ENCODE measurements at places on chromosomes 12 and 14.

GRCh38 chr14:94772548-94772947, 2.6 kb upstream of the GSC start:
- DNase-seq = no peak

- no peak for DNase-seq
Measured at GRCh38 chr14:88554457-88555286, at the start of gene PTPN21. Gene PTPN21 (minus strand): TSS chr14:88555007. CDS start chr14:88550417, 4,590 bp downstream.

DNA sequence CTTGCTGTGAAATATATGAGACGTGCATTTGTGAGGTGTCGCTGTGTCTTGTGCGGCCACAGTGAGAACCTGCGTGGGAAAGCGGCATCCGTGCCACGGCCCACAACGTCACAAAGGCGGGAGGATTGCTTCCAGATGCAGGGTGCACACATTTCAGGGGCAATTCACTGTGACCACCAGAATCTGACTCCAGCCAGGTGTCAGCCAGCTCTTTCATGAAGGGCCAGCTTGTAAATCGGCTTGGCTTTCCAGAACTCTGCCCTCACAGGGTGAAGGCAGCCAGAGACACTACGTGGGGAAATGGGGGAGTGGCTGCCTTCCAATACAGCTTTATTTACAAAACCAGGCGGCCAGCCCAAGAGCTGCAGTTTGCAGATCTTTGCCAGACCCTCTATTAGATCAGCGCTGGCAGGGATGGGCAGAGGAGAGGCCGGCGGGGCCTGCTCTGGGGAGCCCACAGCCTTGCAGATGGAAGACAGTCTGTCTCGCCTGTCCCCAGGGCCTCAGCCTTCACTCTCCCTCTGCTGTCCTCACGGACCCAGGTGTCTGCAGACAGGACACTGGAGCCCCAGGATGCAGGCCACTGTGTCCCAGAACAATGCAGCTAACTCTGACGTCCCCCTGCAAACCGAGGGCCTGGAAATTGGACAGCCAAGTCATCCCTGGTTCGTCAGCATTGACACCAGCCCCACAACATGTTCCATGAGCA, 53.5 kb downstream of the ADGRD1 start:
- DNase-seq = no peak

DNA sequence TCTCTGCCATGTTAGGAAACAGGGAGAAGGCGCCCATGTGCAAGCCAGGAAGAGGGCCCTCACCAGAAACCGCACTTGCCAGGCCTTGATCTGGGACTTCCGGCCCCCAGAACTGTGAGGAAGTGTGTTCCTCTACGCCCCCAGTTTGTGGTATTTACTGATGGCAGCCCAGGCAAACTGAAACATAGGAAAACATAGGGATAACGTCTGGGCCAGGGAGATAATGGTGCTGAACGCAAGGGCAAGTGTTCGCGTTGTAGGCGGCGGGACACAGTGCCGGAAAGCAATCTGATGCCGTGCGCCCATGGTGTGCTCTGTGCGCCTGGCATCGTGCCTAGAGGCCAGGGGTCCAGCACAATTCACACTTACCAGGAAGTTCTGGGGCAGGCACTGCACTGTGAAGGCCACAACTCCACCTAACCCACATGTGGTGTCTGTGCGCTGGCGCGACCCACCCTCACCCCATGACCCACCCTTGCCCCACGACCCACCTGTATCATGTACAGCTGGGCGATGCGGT, 53.6 kb downstream of the ARL6IP4 start:
- no peak for DNase-seq

- DNase-seq = no peak
Measured at GRCh38 chr12:33547084-33547483, 107.5 kb upstream of the SYT10 start.

DNA sequence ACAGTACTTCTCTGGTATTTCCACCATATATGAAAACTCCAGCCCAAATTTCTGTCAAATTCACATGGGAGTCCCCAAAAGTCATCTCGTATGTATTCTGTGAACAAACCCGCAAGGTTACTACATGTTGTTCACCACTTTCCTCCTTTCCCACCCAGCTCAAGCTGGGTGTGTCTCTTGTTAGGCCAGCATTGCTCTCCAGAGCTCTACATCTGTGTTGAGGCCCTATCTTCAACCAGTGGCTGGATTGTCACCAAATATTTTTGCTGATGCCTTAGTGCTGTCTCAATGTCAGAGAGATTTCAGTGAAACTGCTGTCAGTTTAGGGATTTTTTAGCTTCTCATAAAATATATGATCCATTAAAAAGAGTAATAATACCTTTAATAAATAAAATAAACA, 230.9 kb downstream of the BTG1 start:
- DNase-seq = no peak

- no peak for DNase-seq
Measured at GRCh38 chr14:67503331-67503730, 14.8 kb upstream of the TMEM229B start.

GRCh38 chr14:53183056-53183455, 29.9 kb upstream of the DDHD1 start:
- DNase-seq = no peak

DNA sequence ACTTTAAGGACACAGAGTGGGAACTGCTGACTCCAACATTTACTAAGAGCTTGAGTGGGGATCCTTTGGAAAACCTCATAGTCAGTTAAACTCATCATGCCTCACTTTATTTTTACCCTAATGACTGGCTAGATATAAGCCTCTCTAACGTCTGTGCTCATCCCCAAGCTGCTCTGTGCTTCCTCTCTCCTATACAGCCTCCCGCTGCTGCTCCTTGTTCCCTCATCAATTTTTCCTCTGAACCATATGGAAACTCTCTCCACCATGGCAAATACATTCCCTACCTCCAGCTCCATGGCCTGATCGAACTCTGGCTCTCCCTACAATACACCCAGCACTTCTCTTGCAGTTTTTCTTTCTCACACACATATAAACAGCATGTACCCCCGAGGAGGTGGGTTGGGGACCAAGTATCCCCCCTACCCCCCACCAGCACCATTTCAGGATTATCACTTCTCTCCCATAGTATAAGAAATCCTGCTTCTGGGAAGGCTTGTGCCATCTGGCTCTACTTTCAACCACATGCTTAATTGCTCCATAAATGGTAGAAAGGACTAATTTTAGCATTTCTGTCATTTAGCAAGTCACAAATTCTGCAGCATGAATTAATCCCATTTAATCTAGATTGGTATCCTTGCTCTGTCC, 39.2 kb upstream of the DYRK2 start:
- DNase-seq = no peak

DNA sequence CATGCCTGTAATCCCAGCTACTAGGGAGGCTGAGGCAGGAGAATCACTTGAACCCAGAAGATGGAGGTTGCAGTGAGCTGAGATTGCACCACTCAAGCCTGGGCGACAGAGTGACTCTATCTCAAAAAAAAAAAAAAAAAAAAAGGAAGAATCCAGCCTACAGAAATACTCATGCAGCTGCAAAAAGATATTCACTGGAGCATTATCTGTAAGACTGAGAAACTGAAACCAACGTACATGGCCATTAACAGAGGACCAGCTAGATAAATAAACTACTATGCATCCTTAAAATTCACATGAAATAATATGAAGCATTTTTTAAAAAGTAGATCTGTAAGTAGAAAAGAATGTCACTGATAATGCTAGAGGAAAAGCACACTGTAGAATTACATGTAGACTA, 3.5 kb downstream of the SLC7A7 start:
- no peak for DNase-seq

DNA sequence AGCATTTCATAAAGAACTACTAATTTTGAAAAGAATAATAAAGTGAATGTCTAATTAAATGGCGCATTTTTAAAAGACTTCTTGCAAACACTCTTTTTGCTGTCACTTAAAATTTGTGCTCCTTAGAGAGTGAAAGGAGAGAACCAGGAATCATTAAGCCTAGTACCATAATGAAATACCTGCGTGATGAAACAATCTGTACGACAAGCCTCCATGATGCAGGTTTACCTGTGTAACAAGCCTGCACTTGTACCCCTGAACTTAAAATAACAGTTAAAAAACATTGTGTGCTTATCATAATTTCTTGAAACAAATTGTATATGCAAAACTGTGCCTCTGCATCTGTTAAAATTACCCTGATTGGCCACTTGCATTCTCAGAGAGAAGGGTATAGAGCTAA, 108.1 kb downstream of the MGAT4C start:
- DNase-seq = no peak

DNA sequence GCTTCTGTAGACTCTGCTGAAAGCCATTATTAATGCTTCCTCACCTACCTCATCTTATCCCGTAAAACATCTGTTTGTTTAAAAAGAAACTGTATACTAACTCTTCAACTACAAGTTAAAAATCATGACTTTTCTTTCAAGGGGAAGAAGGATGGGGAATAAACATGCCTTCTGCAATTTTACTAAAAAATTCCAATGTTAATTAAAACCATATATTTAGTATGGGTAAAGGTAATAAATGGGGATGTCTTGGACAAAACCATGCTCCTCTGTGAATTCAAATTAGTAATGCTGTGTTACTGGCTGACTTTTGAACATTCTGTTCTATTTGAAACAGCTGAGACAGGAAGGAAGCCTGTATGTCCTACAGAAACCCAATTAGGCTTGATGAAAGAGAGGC, 311.1 kb upstream of the DIO2 start:
- no peak for DNase-seq

GRCh38 chr14:65833267-65833880, 420.8 kb downstream of the FUT8 start:
- DNase-seq = no peak

DNA sequence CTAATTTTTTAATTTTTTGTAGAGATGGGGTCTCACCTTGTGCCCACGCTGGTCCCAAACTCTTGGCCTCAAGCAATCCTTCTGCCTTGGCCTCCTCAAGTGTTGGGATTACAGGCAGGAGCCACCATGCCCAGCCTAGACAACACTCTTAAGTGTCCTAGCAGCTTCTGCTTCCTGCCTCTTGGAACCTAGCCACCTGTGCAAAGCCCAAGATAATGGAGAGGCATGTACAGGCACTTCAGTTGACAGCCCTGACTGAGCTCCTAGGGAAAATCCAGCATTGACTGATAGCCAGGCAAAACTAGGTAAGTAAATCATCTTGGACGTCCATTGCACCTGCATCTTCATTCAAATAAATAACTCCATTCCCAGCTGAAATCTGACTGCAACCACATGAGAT, 15.5 kb downstream of the COX14 start:
- no peak for DNase-seq

DNA sequence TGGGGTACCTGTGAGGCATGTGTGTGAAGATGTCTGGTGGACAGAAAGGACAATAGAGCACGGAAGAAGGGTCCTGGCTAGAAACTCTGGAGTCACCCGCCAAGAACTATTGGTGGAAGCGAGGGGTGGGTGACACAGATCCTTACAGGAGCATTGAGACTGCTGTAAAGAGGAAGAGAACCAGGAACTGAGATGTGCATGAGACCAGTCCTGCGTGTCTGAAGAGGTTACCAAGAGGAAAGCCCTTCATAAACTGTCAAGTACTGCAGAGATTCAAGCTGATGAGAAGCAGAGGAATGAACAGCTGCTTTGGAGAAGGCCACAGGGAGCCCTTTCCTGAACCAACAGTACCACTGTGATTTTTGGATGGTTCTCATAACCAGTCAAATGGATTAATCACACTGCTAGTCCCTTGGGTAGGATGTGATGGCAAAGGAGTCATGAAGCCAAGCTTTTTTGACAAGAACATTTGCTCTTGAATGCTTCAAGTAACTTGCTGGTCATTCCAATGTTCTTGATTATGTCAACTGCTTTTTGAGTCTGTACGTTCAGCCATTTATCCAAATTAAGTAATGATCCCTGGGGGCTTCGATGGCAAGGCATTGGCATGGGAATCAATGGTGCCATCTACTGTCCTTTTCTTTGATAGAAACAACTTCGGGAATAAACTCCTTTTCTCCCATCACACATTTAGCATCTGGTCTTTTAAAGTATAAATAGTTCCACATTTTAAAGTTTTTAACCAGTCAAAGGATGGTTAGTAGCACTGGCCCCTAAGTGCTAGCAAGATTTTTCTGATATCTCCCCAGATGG, 42.9 kb downstream of the GPR135 start:
- no peak for DNase-seq

GRCh38 chr12:64665514-64665913, 55.2 kb downstream of the RASSF3 start:
- no peak for DNase-seq

DNA sequence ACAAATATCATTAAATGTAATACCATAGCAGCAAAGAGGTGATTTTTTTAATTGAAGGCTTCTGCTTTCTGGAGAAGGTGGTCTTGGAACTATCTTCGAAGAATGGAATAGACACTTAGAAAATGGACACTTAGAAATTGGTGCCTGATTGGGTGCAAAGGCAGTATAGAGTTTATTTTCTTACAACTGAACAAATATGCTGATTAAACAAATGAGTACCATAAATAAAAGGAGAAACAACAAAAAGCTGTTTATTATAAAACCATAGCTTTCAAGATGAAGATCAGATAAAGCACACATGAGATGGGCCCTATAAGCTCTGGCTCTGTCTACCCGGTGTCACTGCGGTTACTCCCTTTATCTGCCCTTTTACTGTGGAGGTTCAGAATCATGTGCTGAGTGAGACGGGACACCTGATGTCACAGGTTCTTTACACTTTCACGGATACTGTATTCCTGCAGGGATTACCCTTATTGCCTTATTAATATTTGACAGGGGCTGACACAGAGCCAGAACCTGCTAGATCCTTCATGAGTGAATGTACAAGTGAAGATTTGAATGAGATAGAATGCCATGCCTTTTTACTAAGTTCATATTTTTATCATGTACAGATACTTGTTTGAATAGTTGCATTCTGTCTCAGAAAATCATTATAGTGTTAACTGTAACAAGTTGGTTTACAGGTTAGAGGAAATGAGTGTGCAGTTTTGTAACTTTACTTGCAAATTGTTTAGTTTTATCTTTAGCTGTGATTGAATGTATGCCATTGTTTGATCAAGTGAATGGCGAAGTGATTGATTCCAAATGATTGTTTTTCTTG, 477.5 kb upstream of the RGS6 start:
- no peak for DNase-seq

DNA sequence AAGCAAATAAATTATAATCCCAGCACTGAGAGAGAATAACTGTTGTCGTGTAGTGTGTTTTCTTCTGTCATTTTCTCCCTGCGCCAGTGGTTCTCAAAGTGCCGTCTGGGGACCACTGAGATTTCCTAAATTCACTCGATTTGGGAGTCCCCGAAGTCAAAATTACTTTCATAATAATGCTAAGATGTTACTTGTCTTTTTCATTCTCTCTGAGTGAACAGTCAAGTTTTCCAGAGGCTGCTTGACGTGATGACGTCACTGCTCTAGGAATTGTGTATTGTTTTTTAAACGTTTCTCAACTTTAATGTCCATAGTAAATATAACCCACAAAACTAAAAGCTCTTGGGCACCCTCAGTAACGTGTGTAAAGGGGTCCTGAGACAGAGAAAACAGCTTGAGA, 796 bp upstream of the POP5 start:
- no peak for DNase-seq

DNA sequence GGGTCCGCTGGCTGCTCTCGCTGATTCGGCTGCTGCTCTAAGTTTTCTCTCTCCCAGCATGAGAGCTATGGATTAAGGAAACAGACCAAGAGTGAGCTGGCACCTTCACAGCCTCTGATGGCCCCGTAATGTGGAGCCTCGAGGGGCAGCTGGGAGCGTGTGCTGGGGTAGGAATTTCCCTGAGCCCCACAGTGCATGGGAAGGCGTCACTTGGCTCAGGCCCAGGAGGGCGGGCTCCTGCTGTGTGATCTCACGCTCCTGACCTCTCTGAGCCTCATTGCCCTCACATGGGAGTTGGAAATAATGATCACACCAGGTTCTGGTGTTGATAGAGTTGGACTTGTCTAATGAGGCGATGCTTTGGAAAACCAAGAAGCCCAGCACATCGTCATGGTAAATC, 238.6 kb upstream of the CRY1 start:
- no peak for DNase-seq
